ENCODE measurements at places on chromosomes 3 and 15.

DNA sequence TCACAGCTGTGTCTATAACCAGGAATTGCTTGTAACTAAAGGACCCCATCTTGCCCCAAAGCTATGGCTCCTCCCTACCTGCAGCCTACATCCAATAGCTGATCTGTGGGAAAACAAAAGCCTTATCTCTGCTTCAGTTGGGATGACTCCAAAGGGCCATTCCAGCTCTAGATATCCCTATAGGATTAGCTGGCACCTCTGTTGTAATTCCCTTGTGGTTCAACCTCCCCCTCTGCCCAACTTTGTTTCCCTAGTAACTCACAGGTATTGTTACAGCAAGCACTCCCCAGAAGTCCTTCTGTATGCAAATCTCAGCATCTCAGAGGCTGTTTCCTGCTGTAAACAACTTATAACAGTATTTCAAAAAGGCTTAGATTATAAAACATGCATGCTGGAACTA, 478.6 kb downstream of the AGBL1 start:
- DNase-seq, result no peak

DNA sequence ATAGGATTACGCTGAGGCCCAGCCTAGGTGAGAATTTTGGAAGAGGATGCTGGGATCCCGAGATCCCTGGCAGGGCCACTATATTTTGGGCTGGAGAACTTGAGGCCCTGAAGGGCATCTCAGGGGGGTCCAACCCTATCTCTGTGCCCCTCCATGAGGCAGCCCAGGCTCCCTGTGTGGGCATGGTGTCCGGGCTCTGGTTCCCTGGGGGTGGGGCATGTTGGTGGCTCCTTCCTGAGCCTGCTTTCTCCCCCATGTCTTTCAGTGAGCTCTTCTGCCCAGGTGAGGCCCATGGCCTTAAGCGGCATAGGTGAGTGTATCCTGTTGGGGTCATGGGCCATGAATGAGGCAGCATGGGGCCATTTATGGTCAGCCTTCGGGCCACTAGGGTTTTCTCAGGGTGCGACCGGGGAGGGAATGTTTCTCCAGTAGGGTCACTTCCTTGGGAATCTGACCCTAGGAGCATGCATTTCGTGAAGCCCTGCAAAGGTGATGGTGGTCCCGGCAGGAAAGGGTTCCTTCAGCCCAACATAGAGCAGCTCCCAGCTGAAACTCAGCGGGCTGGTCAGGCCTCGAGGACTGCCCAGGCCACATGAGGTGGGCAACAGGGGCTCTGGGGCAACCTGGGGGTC, 191.3 kb downstream of the UBE3A start:
- peak; percentile 27 for DNase-seq

DNA sequence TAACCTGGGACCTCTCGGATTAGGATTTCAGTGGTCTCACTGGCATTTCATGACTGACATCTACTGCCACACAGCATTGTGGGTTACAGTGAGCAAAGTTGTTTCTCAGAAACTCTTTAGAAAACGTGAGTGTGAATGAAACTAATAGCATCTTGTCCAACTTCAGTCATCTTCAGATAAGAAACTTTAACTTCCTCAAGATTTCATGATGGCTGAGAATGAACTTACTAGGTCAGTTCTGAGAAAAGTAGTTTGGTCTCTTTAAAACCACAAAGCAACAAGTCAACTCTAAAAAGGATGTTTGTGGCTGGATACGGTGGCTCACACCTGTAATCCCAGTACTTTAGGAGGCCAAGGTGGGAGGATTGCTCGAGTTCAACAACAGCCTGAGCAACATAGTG, 14.2 kb upstream of the HOMER2 start:
- no peak for DNase-seq

DNA sequence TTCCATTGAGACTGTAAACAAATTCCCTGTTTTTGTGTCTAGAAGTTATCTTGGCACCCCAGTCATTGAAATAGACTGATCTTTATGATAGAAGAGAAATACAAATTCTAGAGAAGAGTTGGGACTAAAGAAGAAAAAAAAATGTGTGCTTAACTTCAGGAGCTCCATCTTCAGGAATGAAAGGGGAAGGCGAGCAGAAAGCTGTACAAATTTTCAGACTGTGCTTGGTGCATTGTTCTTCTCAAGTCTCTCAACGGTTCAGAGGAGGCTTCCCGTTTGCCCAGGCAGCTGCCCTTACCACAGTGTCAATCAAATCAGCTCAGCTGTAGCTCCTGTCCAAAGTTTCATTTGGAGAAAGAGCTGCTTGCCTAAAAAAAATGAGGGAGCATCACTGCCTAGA, 41.7 kb downstream of the OXSM start:
- no peak for DNase-seq

GRCh38 chr3:156608601-156609514, 53.9 kb upstream of the SSR3 start:
- no peak for DNase-seq

- no peak for DNase-seq
Measured at GRCh38 chr3:4665197-4665596, 172.0 kb downstream of the ITPR1 start.

DNA sequence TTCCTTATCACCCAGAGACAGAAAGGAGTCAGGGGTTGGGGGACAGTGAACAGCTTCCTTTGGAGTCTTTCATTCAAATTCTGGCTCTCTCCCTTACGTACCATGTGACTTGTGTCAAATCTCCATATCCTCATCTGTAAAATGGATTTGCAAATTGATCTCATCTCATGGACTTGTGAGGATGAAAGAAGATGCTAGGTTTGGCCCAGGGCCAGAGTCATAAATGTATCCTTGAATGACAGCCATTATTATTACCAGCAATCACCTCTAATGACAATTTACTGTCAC, 67.8 kb upstream of the POLG start:
- no peak for DNase-seq

GRCh38 chr3:16504242-16504641, 9.3 kb downstream of the RFTN1 start:
- DNase-seq, result no peak

DNA sequence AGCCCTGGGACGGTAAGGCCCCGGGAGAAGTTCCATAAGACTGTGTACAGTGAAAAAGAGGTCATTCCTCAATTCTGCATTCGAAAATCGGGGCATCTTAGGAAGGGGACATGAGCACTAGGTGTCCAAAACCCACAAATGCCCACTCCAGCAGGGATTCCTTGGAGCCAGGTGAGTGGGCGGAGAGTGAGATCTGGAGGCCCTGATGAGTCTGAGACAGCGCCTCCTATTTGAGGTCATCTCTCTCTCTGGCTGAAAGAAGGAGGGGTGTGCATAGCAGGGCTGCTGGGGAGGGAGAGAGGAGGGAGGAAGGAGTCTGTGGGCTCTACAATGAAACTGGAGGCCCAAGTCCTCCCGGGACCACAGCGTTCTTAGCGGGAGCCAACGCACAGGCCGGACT, 38.1 kb upstream of the LACTB start:
- DNase-seq, result no peak

GRCh38 chr3:64667887-64668581, 19.8 kb downstream of the ADAMTS9 start:
- DNase-seq, result no peak

- no peak for DNase-seq
Measured at GRCh38 chr3:141796081-141796888, 33.1 kb downstream of the GRK7 start.

- no peak for DNase-seq
Measured at GRCh38 chr15:34883042-34883441, 86.5 kb downstream of the AQR start.

DNA sequence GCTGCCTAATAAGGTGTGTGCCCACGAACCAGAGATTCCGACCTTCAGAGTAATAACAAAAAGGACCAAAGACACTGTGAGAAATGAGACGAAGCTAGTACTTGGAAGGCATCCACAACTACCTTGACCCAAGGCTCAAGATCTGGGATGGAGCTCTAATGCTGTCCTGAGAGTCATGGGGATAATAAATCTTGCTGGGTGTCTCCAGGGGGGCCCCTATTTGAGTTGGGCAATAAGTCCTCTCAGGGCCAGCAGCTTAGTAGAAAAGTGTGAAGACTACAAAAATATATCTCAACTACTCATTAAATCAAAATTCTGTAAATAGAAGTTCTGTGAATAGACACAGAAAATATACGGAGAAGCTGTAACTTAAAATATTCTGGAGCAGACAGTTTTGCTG, 2.9 kb upstream of the NDN start:
- no peak for DNase-seq

- no peak for DNase-seq
Measured at GRCh38 chr3:30263238-30263924, 343.0 kb upstream of the TGFBR2 start.

DNA sequence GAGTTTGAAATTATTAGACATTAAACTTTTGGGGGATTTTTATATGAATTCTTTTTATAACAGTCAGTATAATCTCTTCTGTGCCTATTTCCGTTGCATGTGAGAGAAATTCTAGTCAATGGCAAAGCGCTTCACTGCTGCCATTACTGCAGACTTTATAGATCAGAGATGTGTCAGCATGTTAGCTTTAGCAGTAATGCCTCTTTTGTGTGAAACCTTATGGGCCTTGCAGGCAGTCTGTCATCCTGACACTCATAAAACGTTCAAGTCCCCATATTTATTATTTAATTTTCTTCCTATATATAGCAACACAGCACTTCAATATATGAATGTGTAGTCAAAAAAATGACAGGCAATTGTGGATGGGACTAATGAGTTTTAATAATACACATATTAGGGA, 191.0 kb downstream of the NLGN1 start:
- DNase-seq, result no peak

GRCh38 chr3:42717306-42717705, 14.7 kb upstream of the HHATL start:
- no peak for DNase-seq

DNA sequence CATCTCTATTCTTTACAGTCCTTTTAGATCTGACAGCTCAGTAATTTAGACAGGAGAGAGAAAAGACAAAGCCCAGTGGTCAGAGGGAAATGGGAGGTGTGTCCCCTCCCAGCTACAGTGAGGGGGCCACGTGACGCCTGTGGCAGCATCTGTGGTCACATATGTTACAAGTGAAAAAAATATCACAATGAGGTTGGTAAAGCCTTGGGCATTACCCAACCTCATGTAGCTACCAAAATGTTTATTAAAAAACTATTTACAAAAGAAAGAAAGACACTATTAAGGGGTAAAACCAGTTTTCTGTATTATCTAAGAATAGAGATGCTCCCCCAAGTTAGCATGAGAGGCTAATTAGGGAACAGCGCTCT, 42.9 kb upstream of the PLCL2 start:
- no peak for DNase-seq

DNA sequence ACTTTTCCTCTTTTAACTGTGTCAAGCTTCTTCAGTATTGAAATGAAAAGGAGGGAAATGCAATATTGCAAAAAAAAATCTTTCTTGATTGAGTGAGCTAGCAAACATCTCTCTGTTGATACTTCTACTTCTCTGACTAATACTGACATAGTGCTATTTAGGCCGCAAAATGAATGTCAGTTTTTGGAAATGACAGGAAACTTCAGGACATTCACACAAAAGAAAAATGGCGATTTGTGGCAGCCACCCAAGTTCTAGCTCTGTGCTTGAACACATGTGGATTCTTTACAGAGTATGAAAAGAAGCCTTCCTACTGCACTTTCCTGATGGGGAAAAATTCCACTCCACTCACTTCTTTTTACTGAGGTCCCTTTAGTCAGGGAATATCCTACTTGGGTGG, 486.8 kb upstream of the ALCAM start:
- DNase-seq, result no peak

- DNase-seq, result no peak
Measured at GRCh38 chr3:187210091-187210490, 12.8 kb downstream of the RTP1 start.

GRCh38 chr15:23695282-23695681, 8.2 kb upstream of the NDN start:
- DNase-seq, result no peak

GRCh38 chr3:83843716-83844115, 1115.1 kb upstream of the CADM2 start:
- DNase-seq, result no peak

DNA sequence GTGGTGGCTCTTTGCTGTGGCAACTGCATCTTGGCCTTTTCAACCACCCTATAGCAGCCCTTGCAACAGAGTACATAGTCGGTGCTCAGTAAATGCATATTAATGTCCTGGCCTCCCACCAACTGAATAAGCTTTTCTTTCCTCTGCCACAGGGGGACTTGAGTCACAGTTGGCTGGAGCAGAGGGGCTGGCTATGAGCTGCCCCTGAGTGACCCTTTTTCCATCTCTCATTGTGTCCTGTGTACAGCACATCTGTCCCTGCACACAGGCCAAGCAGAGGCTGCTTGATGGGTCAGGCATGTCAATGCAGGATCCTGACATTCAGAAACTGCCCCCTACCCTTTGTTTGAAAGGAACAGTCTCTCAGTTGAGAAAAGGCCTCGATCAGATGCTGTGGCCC, 22.4 kb downstream of the SPSB4 start:
- DNase-seq, result no peak

DNA sequence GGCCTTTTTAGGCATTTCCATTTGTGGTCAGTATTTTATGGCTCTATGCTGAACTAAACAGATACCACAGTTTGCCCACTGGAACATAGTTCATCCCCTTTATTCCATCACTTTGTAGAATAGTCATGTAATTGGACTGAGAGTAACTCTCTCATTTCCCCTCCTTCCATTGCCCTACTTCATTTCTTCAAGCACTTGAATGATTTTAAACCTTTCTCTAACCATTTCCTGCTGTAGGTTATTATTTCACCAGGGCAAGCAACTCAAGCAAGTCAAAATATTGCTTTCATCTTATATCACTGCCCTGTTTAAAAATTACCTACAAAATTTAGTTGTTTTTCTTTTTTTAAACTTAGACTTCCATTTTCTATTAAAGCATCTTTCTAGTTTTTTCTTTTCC, 177.0 kb downstream of the RAP2B start:
- DNase-seq, result no peak

- DNase-seq, result no peak
Measured at GRCh38 chr15:67836477-67836876, 3.4 kb downstream of the RNU6-1 start.

GRCh38 chr3:89947337-89947954, 840.0 kb downstream of the EPHA3 start:
- no peak for DNase-seq

- DNase-seq, result no peak
Measured at GRCh38 chr3:134072881-134073582, 43.3 kb upstream of the SLCO2A1 start.

DNA sequence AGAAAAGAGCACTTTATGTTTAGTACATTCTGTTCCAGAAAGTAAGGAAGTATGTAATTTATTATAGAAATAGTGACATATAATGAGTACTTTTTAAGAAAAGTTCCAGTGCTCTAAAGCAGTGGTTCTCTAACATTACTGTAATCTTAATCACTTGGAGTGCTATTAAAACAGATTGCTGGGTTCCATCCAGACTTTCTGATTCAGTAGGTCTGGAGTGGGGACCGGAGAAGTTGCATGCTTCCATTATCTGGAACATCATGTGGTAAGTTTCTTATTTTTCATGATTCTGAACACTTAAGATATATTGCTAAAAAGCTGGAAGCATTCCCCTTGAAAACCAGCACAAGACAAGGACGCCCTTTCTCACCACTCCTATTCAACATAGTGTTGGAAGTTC, 47.5 kb upstream of the ARL14 start:
- no peak for DNase-seq

DNA sequence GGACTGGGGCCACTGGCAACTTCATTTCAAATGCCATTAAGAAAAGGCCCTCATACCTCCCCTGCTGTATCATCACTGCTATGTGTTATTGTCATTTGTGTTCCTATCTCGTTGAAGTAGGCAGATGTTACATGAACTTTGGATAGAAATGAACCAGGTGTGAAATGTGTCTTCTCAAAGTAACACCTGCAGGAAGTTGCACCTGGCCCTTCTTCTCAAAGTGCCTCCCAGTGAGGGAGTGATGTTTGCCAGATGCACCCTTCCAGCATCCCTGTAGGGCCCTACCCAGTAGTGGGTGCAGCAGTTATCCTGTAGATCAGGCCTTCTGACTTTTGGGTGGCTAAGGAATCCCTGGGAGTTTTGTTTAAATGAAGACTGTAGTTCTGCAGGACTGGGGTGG, 197.7 kb upstream of the CTNNB1 start:
- DNase-seq, result no peak
